ENCODE measurements at places on chromosomes 5 and 9. TPM values are rescaled to one million over a fixed set of nuclear protein-coding genes. Genes with fewer than 3 reads are reported as not detected.

DNA sequence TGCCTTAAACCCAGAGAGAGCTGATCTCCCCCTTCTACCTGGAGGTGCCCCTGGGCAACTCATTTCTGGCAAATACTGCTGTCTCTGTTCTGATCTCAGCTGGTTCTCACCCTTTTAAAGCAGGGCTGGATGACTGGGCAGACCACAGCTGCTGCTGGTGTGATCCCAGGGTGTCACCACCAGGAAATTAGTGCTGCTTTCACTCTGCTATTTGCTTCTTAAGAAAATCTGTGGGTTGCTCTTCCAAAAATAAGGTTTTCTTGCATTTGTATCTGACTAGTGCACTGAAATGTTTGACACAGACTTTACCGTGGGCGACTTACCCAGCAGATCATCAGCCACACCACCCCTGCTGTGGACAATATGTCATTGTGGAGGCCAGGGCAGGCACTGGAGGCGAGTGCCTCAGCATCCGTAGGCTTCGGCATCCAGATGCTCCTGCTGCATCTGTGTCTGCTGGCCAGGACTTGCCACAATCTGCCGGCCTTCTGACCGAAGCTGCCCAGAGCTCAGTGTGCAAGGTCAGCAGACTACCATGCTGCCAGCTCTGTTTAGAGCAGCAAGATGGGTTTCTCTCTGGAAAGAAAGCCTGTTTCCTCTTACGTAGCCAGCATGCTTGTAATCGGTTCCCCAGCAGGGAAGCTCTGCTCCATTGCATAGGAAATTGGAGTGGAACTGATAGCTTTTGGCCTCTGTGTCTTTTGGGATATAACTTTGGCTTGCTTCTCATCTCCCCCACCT is 13.6 kb downstream of the ARHGAP26 start:
- no peak for DNase-seq

DNA sequence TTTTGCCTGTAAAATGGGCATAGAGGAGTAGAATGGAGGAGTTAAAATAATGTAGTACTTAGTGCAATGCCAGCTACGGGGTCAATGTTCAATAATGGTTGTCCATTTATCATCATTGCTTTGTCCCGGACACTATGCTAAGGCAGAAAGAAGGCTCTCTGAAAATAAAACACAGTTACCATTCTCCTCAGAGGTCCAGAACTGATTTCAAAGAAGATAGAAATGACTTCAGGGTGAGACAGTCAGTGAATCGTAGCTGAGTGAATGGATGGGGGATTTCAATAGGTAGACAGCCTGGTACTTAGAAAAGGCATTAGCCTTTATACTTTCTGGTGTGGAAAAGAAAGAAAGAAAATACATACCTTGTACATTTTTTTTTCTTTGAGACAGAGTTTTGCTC is 1.2 kb upstream of the AK3 start:
- DNase-seq = no peak

DNA sequence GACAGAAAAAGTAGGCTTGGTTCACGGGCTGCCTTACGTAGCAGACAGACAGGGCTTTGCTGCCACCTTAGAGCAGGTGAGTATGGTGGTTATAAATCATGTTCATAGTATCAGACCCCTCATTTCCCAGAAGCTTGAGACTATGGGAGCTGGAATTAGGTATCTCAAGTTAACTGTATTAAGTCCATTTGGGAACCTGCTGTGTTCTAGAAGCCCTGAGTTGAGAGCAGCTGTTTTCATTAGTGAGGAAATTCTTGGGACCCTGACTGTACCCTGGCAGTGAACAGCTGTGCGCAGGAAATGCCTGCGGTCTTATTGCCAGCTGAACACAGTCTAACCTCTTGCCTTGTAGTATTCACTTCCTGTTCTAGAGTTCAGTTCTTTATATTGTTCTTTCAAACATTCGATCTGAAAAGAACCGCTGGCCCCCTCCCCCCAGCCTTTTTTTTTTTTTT is 29.8 kb downstream of the UGCG start:
- DNase-seq = peak; percentile 58

DNA sequence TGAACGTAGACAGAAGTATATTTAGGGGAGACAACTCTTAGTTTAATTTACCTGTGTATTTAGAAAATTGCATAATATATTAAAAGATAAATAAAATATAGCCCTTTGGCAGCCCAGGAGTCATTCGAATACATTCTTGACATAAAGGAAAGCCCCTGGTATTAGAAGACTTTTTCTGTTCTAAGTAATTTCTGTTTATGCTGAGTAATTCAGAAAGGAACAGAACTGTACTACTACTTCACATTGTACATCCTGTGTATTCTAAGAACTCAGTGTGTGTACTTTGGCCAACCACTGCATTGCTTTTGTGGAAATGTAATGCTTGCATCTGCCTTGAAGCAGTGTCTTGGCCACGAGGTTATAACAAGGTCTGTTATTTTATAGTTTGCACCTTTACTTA is 136.4 kb downstream of the KDM4C start:
- DNase-seq = no peak

Gene TLR4
- 9.1 TPM for total RNA-seq

Gene DCTN4
- total RNA-seq = 57.0 TPM

Gene HEMGN
- total RNA-seq = not detected

Gene OSMR
- total RNA-seq = 38.6 TPM

Data from astrocyte (in vitro differentiated cells and primary cell).